ENCODE measurements at places on chromosomes 12 and 14.
A peak's percentile ranks its signal among the peaks of the same experiment; 100 is the strongest.

DNA sequence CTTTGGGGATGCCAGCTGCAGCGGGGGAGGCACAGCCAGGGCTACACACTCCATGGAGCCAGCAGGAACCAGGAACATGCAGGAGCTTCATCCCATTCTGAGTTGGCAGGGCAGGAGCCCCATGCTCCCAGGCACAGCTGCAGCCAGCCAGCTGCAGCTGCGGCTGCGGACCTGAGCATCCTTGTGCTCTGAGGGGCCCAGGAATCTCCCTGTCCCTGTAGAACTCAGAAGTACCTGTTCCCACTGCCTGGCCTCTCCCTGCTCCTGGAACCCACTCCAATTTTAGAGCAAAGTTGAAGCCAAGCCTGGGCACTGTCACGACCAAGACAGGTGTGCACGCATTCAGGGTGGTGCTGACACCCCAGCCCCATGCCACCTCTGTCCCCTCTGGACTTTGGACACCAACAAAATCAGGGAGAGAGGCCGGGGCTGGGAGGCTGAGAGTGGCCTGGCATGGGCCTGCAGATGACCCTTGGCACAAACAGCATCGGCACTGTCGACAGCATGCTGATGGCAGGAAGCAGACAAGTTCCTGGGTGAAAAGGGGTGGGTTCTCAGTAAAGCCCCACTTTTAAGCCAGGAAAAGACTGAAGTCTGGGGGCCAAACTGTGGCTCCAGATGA lies 257.3 kb upstream of the LRFN5 start:
- no peak for DNase-seq

DNA sequence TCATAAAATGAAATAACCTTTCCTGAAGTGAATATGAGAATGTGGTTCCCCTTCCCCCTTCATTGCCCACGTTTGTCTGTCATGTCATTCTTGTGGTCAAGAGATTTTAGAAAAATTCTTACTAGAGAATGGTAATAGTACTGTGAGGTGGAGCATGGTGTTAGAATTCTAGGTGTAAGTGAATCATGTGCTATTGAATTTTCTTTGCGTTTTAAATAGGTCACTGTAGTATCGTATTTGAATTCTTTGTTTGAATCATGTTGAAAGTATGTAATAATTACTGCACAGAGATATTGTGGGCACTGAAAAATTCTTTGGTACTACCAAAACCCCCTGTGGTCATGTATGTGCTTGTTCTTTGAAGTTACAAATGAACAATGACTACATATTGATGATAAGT lies 49.9 kb downstream of the FUT8 start:
- no peak for DNase-seq

DNA sequence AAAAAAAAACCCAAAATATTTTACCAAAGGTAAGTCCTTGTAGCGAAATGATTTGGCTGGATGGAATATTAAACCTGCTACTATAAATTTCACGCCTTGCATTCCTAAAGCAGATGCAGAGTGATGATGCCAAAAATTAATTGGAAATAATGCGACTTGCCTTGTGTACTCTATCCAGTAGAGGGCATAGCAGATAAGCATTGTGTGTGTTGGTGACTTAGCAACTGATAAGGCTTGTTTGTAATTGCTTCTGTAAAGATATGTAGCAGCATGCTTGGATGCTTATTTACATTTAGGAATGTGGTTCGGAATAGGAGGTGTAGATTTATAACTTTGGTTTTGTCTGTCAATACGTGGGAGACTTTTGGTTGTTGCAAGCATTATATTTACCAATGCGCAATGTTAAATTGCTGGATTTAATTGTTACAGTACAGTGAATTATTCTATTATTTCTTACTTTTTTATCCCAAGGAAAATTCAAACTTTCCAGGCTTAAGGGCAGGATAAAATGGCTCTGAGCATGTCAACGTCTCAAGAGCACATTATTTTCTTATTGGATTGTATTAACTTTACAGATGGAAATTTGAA lies 80.5 kb downstream of the TMEM260 start:
- DNase-seq, result no peak

DNA sequence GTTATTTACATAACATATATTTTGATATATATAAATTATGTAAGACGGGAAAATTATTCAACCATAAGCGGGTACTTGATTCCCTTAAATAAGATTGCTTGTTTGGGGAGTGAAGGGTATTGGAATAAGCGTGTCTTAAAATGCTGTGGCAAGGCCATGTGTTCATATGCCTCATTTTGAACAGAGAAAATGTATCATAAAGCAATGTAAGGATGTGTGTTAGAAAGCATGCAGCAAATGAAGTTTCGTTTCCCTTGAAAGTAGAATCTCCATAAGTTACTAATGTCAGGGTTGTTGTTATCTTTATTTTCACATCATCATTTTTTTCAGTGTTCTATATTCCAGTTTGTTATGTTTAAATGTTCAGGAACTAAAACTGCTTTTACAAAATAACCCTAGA lies 465.6 kb downstream of the FOXG1 start:
- DNase-seq, result no peak

DNA sequence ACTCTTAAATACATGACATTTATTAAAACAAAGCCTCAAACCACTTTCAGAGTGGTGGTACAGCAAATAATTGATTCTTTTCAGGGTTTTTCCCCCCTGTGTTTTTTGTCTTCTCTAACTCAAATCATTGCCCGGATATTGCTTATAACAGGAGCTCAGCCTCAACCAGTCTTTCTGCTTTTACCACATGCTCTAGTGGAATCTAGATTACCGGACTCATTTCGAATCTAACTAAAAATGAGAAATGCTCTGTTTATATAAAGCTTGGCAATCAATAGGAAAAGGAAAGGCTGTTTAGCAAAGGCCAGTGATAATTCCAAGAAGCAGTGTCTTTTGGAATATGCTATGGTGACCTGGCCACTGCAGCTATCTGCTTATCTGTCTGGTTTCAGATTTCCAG lies 161.5 kb downstream of the ETV6 start:
- DNase-seq, result no peak

- no peak for DNase-seq
These were observed 3.1 kb downstream of the LRFN5 start for GRCh38 chr14:41609704-41610183.

DNA sequence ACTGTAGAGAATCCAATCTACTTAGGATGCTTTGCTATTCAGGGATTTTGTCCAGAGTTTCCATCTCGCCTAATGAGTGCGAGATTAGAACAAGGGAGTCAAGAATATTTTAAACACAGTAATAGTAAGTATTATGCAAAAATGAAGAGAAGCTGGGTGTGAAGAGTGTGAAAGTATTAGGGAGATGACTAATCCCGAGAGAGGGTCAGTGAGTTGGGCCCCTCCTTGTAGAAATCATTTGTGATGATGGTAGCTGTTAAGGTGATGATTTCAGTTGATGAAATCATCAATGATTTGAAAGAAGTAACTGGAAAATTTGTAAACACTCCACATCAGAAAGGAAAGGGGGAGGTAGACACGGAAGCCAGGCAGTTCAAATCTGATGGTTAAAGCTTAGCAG lies 478.9 kb upstream of the MGAT4C start:
- DNase-seq, result no peak

DNA sequence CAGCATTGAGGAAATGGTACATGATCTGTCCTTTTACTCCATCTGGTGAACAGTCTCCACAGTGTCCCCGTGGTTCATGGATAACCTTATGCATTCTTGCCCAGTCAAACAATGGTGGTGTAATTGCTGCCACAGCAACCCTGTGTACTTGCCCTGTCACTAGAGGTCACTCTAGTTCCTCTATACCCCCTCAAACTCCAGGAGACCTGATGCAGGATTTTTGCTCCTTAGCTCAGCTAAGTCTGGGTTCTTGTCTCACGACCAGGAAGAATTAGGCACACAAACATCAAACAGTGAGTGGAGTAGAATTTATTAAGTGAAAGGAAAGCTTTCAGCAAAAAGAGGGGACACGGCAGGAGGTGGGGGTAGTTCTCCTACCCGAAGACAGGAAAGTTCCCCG lies 24.7 kb upstream of the EEA1 start:
- no peak for DNase-seq

DNA sequence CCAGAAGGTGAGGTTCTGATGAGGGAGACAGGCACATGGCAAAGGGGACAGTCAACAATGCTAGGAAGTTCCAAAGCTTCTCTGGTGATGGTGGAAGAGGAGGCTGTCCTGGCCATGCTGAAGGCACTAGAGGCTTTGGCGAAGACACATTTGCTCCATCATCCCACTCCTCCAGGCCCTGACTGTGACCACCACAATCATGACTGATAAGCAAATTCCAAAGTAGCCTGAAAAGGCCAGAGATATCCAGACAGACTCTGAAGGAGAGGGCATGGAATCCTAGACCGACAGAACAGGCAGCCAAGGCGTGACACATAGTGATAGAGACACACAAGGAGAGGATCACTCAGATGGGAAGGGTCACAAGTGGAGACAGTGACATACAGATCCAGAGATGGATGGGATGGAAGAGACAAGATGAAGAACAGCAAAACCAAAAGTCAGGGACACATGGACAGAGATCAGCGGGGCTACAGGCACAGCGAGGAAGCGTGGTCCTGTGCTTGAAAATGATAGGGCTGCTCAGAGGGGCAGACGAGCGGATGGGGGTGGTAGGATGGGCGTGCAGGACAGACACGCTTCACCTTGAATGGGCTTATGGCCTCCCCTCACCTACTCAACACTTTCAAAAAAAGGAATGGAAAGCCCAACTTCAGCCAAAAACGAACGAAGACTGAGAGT lies 1.3 kb downstream of the ZFHX2 start:
- no peak for DNase-seq

DNA sequence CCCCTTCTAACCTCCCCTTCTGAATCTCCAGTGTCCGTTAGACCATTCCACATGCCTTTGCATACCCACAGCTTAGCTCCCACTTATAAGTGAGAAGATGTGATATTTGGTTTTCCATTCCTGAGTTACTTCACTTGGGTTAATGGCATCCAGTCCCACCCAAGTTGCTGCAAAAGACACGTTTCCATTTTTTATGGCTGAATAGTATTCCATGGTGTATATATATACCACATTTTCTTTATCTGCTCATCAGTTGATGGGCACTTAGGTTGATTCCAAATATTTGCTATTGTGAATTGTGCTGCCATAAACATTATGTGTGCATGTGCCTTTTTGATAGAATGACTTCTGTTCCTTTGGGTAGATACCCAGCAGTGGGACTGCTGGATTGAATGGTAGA lies 67.8 kb downstream of the MVK start:
- DNase-seq, result no peak

DNA sequence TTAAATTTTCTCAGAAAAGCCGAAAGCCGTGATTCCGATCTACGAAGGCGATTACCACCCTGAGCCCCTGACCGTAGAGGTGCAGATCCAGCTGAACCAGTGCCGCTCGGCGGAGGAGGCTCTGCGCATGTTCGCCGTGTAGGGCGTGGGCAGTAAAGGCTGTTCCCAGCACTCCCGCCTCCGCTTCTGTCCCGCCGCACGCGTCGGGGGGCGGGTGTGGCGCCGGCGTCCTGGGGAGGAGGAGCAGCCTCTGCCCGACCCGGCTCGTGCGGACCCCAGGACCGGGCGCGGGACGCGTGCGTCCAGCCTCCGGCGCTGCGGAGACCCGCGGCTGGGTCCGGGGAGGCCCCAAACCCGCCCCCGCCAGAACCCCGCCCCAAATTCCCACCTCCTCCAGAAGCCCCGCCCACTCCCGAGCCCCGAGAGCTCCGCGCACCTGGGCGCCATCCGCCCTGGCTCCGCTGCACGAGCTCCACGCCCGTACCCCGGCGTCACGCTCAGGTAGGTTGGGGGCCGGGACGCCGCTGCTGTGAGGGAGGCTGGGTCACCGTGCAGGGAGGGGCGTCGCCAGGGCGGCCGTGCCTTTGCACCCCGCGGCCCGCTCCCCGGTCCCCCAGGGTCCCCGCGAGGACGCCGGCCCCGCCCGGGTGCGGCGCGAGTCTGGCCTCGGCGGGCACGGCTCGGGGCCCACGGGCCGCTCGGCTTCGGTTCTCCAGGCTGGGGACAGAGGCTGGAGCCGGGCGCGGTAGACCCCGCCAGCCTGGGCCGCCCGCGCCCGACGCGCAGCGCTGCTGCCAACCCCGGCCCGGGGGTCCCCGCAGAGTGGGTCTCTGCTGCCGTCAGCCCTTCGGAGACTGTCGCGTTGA lies at the start of gene B3GNT4:
Gene B3GNT4 (plus strand): TSS at position 409 of the 866 bp plus-strand sequence. CDS start 910 bp downstream, outside the sequence.
- DNase-seq, result peak; percentile 29

DNA sequence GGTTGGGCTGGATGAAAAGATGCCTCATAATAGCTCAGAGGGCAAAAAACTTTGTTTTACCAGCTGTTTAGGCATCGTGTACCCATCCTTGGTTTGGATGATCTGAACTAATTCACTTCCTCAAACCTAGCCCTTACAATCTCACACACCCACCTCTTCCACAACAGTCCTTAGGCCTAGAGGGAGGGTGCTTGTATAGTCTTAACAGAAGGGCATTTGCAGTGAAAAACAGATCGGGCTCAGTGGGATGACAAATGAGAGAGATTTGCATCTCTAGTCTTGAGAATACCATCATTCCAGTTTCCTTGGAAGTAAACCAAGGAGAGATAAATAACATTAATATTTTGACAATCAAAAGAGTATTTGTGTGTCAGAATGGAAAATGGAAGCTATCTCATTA lies 11.0 kb downstream of the SLCO1A2 start:
- no peak for DNase-seq

DNA sequence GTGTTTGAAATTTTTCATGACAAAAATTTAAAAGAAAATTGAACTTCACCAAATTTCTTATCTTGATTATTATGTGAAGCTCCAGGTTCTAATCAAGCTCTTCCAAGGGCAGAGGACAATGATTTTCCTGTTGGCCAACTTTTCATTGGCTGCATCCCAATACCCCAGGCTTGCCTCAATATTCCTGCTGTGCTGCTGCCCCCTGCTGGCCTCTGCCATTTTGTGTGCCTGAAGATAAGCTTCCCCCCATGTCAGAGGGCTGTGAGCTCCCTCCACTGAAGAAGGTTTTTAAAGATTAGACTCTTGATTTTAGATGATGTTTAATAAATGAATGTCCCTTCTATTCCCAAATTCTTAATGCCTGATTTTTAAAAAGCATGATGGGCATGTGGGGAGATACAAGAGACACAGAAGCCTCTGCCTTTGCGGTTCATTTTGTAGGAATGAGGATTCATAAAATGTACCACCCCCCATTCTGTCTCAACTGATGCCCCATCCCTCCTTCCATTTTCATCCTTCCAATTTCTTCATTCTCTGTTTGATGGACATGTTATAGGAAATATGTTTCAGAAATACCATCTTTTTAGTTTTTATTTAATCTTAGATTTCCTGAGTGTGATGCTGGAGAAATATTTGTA lies 76.7 kb upstream of the RGS6 start:
- DNase-seq, result peak; percentile 26
